ENCODE measurements at places on chromosomes 1 and 21.

GRCh38 chr1:29487291-29487690, 251.0 kb downstream of the PTPRU start:
- DNase-seq = no peak

DNA sequence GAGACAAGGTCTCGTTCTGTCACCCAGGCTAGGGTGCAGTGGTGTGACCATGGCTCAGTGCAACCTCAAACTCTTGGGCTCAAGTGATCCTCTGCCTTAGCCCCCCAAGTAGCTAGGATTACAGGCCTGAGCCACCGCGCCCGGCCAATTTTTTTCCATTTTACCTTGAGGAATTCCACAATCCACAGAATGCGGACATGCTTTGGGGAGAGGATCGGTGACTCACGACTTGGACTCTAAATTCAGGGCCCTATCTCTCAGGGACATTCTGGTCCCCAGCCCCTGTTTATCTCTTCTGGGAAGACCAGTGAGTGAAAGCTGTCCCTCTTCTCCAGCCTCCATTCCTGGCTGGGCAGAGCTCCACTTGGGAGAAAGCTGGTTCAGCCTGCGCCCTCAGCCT, 5.2 kb downstream of the PADI1 start:
- DNase-seq = no peak

- no peak for DNase-seq
Observed at GRCh38 chr21:45847870-45848269, 133.7 kb upstream of the COL6A1 start.

GRCh38 chr1:56797065-56797685, 22.0 kb downstream of the FYB2 start:
- no peak for DNase-seq

DNA sequence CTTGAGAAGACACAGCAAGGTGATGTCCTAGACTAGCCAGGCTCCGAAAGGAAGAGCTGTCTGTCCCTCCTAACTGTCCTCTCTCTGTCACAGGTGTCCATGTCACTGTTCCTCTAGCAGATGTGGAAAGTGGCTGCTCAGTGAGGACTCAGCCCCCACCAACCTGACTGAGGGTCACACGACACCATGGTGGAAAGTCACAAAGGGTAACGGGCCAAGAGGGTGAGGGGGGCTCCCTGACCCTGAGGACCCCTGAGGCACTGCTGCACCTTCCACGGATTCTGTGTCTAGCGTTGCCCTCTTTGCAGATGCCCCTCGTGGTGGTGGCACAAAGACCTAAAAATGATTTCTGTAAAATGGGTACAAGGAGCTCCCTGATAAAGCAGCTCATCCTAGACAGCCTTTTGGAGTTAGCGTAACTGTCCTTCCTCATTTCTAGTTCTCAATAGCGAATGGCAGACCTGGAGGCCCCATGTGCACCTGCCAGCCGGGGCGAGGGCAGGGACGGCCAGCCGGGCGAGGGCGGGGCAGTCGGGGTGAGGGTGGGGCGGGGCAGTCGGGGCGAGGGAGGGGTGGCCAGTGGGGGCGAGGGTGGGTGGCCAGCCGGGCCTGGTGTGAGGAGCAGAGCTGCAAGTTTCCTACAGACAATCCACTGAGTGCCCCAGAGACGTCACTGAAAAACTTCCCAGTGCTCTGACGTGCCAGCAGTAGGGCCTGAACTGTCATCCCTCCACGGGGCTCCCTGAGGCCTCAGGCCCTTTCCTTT, 23.4 kb downstream of the POFUT2 start:
- peak; percentile 0 for DNase-seq

DNA sequence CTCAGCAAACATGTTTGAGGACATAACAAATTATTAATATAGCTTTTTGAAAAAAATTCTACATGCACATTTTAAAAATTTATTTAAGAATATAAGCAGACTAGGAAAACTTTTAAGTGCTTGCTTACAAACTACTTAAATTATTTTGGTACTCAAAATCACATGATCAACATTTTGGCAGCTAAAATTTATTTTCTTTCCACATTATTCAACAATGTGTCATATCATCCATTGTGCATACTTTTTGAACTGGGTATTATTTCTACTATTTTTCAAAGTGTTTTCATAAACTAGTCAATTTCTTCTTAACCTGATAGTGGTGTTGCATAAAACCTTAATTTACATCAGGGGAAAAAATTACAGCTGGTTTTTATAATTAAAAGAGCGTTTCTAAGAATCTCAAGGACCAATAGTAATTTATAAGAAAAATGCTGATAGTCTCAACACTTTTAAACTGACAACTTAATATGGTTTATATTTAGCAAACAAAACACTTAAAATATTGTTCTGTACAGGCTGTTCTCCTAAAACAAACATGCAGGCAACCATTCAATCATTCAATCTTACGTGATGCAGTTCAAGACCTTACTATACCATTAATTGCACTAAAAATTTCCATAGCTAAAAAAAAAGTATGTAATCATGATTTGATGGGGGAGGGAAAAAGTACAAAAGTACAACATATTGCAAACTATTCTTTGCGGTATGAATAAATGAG, 105.0 kb downstream of the GPATCH2 start:
- DNase-seq = no peak

- no peak for DNase-seq
Observed at GRCh38 chr1:225685476-225686176, 32.7 kb upstream of the ENAH start.

DNA sequence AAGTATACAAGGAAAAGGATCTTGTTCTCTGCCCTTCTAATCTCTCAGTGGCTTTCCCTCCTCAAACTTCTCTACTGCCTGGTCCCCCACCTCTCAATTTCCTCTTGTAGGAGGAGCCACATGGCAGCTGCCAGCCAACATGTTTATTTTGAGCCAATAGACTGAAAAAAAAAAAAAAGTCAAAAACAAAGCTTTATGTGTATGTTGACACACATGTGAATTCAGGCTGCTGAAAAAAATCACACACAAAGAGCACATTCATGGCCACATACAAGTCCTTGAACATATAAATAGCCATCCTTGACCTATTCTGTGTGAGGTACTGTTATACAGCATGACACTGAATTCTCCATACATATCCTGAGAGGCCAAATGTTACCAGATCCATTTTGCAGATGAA, 3.7 kb downstream of the PTPN14 start:
- no peak for DNase-seq

- DNase-seq = no peak
Observed at GRCh38 chr1:21912038-21912758, 24.9 kb downstream of the HSPG2 start.

GRCh38 chr1:173481195-173481772, 4.1 kb downstream of the PRDX6 start:
- no peak for DNase-seq

GRCh38 chr1:55143684-55144083, 71.5 kb downstream of the USP24 start:
- DNase-seq = no peak

DNA sequence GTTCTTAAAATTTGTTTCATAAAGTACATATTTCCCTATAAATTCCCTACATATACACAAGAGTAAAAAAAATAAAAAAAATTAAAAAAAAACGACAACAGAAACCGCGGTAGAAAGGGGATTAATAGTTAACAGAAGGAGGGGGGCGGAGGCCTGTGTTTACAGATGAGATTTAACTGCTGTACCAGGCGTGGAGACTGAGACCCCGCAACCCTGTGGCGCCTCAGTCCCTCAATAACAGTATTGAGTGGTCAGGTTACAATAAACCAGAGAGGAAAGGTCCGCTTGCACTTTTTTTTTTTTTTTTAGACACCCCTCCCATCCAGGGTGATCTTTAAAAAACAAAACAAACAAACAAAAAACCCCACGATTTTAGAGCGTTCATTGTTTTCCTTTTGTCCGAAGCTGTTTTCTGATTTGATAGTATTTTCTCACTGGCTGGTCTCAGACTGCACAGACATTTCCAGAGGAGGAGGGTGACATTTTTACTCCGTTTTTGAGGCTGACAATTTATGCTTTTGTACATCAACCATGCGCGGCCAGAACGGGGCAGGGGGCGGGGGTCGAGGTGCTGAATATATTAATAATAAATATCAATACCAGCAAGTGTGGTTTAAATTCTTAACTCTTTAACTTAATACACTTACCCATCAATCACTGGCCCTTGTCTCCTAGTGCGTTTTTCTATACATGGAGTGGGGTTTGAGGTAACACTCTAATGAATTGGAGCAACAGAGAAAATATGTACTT, 1223.9 kb downstream of the BRINP3 start:
- DNase-seq = no peak

DNA sequence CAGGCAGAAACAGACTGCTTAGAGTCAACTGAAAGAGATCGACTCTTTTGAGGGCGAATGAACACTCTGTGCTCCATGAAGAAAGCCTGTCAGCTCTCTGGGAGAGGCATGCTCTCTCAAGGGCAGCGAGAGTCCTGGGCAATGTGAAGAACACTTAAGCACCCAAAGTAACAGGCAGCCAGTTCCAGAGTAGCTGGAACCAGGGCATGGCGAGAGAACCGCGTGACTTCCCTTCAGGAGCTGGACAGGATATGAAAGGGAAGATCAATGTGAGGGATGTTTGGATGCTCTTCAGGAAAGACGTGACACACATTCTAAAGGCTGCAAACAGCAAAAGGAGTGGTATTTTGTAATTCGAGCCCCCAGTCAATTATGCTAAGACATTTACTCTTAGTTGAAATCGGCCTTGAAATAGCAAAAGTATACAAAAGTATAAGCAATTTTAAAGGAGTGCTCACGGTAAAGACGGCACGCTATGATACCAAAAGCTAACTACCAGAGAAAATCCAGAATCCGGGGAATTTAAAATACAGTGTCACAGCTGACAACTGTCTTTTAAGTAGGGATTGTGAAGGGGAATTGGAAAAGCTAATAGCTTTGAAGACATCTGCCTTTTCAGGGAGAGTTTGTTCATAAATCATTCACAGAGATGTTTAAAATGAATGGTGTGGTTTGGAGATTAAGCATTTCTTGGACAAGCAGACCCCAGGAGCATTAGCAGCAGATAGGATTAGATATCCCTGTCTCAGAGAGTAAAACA, 20.8 kb downstream of the ADAMTS5 start:
- peak; percentile 50 for DNase-seq

DNA sequence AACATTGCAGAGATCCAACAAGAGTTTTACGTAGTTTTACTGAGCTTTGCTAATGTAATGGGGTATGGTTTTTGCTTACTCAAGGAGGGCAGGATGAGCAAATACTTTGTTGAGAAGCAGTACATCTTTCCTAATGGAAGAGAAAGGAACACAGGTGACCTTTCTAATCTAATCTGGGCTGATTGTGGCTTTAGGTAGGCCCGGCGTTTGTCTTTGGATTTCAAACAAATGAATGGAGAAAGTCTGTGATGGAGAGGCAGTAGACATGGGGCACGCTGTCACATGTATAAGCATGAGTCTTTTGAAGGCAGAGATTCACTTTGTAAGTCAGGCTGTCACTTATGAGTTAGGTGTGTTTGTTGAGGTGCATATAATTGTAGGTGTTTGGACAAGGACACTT, 1.7 kb downstream of the PLEKHM2 start:
- no peak for DNase-seq

DNA sequence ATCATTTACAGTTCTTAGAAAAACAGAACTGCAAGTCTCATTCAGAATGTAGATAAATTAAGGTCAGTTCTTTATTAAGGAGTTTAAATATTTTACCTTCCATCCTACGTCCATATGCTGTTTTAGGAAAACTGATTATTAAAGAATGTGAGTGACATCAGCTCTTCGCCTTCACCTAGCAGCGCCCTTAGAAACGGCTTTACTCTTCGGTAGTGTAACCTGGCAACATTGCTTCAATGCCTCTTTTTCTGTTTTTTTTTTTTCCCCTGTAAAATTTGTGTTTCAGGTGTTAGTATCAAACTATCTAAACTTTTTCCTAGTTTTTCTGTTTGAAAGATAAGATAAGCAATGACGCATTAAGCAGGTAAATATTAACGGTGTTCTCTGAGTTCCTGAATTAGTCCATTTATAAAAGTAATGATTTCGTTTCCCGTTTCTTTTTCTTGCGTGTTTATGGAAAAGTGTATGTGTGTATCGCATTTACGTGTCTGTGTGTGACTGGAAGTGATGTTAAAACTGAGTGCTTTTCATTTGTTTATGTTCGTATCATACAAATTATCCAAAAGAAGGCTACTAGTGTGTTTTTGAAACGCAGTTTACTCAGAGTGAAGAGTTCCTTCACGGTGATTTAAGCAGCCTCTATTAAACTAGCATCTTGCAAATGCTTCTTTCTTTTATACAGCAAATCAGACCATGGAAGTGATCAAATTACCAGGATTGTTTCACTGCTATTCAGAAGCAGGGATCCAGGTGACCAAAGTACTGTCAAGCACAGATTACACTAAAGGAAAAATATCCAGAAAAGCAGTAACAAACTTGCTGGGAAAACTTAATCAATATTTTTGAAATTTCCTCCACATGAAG, 139.0 kb downstream of the SDCCAG8 start:
- DNase-seq = no peak

GRCh38 chr1:43451157-43451591, 2.6 kb downstream of the HYI start:
- no peak for DNase-seq

DNA sequence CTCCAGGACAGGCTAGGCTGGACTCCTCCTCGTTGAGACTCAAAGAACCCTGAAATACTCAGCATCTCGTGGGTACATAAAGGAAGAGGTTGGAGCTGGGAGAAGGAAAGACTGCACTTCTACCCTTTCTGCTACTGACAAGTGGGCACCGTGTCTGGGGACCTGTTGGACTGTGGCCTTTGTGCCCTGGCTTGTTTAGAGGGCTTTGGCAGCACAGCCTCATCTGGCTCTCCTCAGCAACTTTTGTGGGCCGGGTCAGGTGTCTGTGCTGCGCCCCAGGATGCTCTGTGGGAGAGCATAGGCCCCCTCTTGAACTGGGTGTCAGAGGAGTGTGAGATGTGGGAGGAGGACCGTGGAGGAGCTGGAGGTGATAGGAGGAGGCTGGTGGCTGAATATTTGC, 142.4 kb downstream of the FCRL5 start:
- no peak for DNase-seq

DNA sequence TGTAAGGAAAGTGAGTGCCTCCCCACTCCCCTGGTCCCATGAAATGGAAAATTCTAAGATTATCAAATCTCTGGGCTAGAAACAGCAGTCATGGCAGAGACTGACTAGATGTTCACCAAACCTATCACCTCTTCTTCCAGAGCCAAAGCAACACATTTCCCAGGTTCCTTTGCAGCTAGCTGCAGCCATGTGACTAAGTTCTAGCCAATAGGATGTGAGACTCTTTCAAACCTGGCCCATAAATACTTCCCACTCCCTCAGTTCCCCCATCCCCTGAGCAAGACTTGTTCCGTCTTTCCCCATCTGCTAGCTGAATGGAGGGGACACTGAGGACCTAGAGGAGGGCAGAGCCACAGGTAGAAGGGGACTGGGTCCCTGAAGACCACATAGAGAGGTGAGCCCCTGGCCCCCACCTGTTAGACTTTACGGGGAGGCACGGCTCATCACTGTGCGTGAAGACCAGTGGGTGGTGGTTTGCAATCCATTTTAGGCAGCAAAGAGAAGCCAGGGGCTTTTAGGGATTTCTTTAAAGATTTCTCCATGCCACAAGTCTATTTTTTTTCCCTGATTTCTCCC, 17.2 kb downstream of the FAM43B start:
- no peak for DNase-seq

Data from Ammon's horn (tissue), 1 donor.